CD4-positive, alpha-beta T cell treated with Interleukin-15 for 4 hours (primary cell): ENCODE measurements at places on chromosomes 4 and X.

DNA sequence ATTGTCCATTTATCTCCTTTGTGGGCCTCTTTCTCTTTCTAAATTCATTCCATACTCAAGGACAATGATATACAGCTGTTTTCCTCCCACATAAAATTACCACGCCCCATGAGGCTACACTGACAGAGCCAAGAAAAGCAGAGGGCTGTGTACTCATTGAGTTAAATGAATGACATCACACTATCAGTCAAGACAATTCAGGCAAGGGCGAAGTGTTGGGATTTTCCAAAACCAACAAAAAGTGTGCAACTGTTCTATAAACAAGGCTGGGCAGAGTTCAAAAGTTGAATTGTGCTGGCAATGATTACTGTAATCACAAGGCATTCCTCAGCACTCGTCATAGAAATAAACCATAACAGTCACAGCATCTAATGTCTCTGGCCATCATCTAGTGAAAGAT, 799.6 kb upstream of the DIAPH2 start:
- no peak for DNase-seq

DNA sequence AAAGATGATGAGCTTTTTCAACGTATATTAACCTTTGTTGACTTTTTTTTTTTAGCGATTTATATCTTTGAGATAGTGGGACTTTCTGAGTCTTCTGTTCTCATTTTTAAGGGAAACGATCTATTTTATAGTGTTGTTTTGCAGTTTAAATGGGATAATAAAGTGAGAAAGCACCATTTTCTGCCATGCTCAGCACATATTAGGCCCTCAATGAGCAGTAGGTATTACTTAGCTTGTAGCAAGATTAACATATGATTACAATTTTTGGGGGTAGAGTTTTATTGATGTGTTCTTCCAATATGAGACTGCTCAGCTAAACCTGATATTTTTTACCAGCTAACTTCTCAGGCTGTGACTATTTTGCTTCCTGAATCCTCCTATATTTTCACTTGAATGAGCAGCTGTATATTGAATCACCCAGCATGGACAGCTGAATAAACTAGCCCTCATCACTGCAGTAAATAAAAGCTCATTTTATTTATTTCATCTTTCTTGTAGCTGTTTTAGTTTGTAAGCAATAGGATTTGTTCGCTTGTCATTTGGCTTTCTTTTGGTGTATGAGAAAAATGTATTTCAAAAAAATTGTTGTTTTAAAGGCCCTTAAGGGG, 43.7 kb downstream of the UGT8 start:
- no peak for DNase-seq

DNA sequence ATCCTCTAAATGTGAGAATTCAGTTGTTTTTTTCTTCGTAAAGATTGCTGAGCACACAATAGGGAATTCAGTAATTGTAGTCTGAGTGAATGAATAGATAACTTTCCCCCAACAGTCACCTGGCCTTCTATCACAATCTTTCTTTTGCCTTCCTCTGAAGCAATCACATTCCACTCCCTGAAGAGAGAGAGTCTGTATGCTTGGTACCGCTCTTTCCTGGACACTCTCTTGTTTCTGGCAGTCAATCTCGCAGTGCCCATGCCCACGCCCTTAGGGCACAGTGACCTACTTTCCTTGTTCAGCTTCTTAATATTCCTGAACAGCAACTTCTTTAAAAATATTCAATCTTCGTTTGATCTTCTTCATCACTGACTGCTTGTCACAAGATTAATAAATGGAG, 255.9 kb downstream of the ADAMTS3 start:
- DNase-seq: no peak

DNA sequence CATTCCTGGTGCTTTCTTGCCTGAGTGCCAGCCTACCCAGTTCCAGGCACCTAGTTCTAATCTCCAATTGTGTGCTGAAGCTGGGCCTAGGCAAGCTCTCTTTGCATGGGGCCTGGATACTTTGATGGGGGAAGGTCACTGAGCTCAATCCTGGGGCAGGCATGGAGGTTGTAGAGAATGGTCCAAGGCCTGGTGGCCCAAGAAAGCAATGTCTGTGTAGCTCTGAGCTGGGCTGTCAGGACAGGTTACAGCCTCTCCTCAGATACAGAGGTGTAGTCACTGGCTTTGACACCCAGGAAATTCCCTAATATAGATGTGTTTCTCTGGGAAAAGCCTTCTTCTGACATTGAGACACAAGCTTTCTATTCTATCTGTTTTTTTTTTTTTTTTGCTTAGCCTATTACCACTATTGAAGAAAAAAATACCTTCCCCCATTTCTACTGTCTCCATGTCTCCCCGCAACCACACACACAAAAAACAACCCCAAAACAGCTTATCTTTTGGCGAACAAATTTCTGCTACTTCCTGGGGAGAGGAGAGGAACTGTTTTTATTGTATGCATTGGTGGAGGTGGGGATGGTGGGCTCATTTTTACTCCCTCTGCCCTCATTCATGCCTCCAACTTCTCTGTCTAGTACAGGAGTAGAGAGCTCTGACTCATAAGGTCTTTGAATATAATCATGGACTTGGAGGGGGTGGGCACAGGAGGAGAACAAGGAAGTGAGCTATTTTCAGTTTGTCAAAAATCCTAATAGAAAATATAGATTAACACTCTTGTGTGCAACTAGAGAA, 66.7 kb upstream of the DHX15 start:
- DNase-seq: no peak
